Activated naive CD4-positive, alpha-beta T cell treated with anti-CD3 and anti-CD28 coated beads, Interleukin-2, amount 10 ng/mL, durations not matched to agents 7 days and 5 days (primary cell): ENCODE measurements at places on chromosomes 5 and 9.

GRCh38 chr9:127903557-127904475, 4.4 kb upstream of the ST6GALNAC6 start:
- no peaks in the 10 kb centered on the region for H3K27me3 ChIP-seq
- peaks cover 56% of the 10 kb centered on the region for H3K4me1 ChIP-seq
- peak; percentile 90 for DNase-seq
- peak overlapping the region; percentile 99 for H3K27ac ChIP-seq
- H3K4me3 ChIP-seq, result peak overlapping the region; percentile 92

GRCh38 chr5:58672521-58672920, 89.6 kb downstream of the RAB3C start:
- H3K4me3 ChIP-seq, result no peak overlapping the region
- no peaks in the 10 kb centered on the region for H3K36me3 ChIP-seq
- DNase-seq, result no peak
- H3K4me1 ChIP-seq, result no peaks in the 10 kb centered on the region
- H3K27ac ChIP-seq, result no peak overlapping the region

GRCh38 chr5:76403766-76404222, 709 bp downstream of the IQGAP2 start:
- peaks cover 64% of the 10 kb centered on the region for H3K4me1 ChIP-seq
- H3K36me3 ChIP-seq, result peaks cover 25% of the 10 kb centered on the region
- peak overlapping the region; percentile 88 for H3K4me3 ChIP-seq
- DNase-seq, result peak; percentile 81

GRCh38 chr9:17888066-17888465, 309.2 kb downstream of the SH3GL2 start:
- H3K4me3 ChIP-seq, result no peak overlapping the region
- DNase-seq, result no peak
- no peaks in the 10 kb centered on the region for H3K36me3 ChIP-seq
- no peaks in the 10 kb centered on the region for H3K4me1 ChIP-seq
- H3K27ac ChIP-seq, result no peak overlapping the region

- no peak overlapping the region for H3K27ac ChIP-seq
- no peaks in the 10 kb centered on the region for H3K4me1 ChIP-seq
- H3K4me3 ChIP-seq, result no peak overlapping the region
- H3K36me3 ChIP-seq, result no peaks in the 10 kb centered on the region
- H3K27me3 ChIP-seq, result no peaks in the 10 kb centered on the region
- DNase-seq, result no peak
These were observed 18.2 kb downstream of the PPP2R2B start for GRCh38 chr5:146860213-146860893.

DNA sequence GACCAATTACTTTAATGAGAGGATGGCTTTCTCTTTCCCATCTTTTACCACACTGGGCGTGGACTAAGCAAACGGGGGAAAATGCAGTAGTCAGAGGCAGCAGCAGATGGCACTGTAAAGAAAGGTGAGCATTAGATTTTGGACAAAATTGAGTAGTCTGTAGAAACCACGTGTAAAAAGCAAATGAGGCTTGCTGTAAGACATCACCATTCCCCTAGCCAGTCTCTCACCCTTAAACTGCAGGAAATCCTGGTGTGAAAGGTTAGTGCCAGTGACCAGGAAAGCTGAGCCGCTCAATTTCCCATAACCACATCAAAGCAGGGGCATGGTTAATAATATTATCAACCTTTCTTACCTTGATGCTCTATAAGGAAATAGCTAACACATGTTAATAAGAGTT, 31.8 kb downstream of the SPATA31C2 start:
- H3K27me3 ChIP-seq, result peaks cover 14% of the 10 kb centered on the region
- no peaks in the 10 kb centered on the region for H3K36me3 ChIP-seq
- H3K27ac ChIP-seq, result no peak overlapping the region
- DNase-seq, result peak; percentile 30
